ENCODE measurements at places on chromosomes 5 and 9.

DNA sequence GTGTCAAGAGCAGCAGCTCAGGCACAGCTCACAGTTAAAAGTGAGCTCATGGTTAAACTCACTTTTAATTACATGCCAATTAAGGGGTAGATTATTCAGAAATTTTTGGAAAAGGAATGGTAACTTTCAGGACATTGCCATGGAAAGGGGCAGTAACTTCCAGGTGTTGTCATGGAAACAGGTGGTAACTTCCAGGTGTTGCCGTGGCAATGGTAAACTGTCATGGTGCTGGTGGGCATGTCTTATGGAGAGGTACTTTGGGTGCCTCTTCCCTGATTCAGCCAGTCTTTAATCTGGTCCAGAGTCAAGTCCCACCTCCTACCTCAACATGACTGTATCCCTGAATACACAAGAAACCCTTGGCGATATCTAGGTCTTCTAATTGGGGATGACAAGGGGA lies 223.2 kb upstream of the TAS2R1 start:
- no peak for DNase-seq

- DNase-seq, result no peak
These were observed 156.9 kb downstream of the PAM start for GRCh38 chr5:102911973-102912372.

DNA sequence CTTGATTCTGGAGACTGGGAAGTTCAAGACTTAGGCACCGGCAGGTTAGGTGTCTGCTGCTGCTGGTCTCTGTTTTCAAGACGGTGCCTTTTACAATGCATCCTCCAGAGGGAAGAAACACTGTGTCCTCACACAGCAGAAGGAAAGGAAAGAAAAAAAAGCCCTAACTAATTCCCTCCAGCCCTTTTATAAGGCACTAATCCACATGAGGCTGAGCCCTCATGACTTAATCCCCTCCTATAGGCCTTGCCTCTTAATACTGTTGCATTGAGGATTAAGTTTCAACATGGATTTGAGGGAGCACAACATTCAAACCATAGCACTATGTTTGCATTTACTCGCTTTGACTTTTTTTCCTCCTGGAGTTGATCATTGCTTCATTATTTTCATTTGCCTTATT lies 585.9 kb downstream of the TLR4 start:
- no peak for DNase-seq

DNA sequence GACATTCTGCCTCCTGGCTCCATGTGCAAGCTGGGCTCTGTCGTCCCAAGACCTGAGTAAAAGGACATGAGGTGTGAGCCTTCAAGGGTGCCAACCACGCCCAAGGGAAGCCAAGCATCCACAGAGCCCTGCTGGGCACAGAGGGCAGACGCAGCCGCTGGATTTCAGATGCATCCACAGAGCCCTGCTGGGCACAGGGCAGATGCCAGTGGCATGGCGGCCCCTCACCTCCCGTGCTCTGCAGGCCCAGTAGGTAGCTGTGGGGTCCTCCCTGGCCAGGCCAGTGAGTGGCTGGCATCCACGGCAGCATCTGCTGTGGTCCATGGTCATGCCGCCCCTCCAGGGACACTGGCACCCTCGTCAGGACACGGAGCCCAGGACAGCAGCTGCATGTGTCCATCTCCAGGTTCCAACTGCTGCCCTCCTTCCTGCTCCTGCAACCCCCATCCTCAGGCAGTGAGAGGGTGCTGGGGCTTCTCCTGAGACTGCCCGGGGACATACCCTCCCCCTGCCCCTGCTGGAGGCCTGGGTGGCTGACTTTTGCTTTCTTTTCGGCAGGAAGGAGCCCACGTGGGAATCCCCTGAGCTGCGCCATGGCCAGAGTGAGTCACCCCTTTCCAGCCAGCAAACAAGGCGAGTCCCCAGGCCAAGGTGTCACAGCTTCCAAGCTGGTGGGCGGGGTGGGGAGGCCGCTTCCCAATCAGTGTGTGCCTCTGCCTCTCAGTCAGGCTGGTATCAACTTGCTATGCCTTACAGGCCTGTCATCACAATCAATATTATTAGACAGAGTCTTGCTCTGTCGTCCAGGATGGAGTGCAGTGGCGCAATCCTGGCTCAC lies 4.0 kb upstream of the TRAF2 start:
- no peak for DNase-seq

All from SK-N-MC (cell line).